Vagina (tissue), 2 donors: ENCODE measurements at places on chromosomes 5 and 9. TPM values are rescaled to one million over a fixed set of nuclear protein-coding genes. Genes with fewer than 3 reads are reported as not detected.

The LCN15 gene
- not detected for total RNA-seq

The CFAP90 gene
- 2.5 TPM for total RNA-seq

The CDKN2A gene
- total RNA-seq, result 25.8 TPM

- DNase-seq, result no peak
- no peaks in the 10 kb centered on the region for H3K4me1 ChIP-seq
- no peaks in the 10 kb centered on the region for H3K27me3 ChIP-seq
- H3K27ac ChIP-seq, result no peak overlapping the region
Observed at GRCh38 chr5:148455185-148455584, 71.4 kb downstream of the FBXO38 start.

DNA sequence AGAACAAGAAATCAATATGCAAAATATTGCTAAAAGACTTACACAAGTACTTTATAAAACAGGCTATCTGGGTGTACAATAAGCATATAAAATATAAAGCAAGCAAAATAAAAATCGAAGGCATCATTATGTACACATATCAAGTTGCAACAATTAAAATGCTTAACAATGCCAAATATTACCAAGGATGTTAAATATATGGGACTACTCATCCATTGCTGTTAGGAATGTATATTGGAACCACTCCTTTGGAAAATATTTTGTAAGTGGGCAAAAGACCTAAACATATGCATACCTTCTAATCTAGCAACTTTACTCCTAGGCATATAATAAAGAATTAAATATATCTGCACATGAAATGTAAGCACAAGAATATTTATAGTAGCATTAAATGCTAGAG, 632.6 kb upstream of the COX7C start:
- no peak overlapping the region for H3K27ac ChIP-seq
- H3K27me3 ChIP-seq, result no peaks in the 10 kb centered on the region
- no peak for DNase-seq
- no peak overlapping the region for H3K4me3 ChIP-seq

The C5orf58 gene
- total RNA-seq, result not detected

The ADRB2 gene
- 43.2 TPM for total RNA-seq

DNA sequence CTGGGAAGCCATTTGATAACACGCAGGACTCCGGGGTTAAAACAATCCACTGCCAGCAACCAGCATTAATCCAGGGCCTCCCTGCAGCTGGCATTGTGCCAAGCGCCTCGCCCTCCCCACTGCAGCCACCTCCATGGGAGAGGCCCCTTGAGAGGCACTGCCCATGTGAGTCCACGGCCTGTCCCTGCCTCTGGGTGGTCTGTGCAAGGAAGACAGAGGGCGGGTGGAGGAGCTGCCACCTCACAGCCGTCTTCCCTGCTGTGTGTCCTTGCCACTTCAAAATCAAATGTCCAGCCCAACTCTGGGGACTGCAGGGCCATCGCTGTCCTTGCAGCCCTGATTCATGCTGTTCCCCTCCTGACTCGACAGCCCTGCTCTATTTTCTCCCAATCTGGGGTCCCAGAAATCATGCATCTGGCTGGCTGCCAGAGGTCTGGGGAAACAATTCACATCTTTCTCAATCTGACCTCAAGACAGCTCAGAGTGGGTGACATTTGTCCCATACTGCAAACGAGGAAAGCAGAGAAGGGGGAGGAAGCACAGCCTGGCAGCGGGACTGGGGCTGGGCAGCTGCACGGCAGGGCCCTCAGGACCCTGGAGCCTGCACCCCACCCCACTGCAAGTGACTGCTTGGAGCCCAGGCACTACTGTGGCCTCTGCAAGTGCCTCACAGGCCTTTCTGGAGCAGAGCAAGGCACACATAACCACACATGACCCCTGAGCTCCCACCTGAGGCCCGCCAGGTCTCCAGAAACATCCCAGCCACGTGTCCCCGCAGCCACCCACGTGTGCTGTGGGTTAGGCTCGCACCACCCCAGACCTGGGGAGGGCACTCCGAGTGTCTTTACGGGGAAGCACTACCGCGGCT, 15.7 kb downstream of the BRD3OS start:
- H3K4me3 ChIP-seq, result no peak overlapping the region
- H3K27me3 ChIP-seq, result no peaks in the 10 kb centered on the region
- DNase-seq, result no peak
- H3K4me1 ChIP-seq, result no peaks in the 10 kb centered on the region

The WDR31 gene
- 2.0 TPM for total RNA-seq

The FOXI1 gene
- not detected for total RNA-seq

DNA sequence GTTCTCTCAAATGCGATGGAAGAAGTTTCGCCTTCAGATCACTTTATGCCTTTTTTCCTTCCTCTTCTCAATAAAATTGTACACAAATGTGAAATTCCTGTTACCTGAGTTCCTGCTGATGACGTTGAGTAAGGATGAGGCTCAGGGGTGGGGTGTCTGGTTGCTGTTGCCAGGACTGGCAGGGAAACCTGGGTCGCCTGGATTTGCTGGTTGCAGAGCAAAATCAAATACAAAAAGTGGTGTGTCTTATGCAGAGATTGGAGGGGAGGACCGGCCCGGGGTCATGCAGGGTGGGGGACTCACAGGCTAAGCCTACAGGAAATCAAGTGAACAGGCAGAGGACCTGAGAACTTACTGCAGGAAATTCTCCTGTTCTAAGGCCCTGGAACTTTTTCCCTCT, 39.2 kb downstream of the ANXA2R start:
- peak overlapping the region; percentile 43 for H3K4me3 ChIP-seq
- no peaks in the 10 kb centered on the region for H3K27me3 ChIP-seq
- H3K27ac ChIP-seq, result no peak overlapping the region
- H3K4me1 ChIP-seq, result peaks cover 6% of the 10 kb centered on the region
- peak; percentile 42 for DNase-seq

GRCh38 chr9:93589688-93590087, 13.3 kb downstream of the PHF2 start:
- no peak overlapping the region for H3K27ac ChIP-seq
- no peaks in the 10 kb centered on the region for H3K27me3 ChIP-seq
- peaks cover 77% of the 10 kb centered on the region for H3K4me1 ChIP-seq

The TTF1 gene
- 4.9 TPM for total RNA-seq

DNA sequence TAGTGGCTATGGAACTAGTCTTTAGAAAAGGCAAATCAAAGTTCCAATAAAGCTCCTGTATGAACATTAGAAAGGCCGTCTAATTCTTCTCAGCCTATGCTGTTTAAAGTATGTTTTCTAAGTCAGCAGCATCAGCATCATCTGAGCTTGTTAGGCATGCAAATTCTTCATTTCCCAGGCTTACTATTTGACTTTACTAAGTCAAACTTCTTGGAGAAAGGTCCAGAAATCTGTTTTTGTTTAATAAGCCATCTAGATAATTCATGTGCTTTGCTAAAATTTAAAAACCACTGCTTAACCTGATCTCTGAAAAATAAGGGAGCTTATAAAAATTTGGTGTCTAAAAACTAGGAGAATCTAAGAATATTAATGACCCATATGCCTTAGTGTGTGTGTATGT, 200.2 kb upstream of the SGCD start:
- no peak overlapping the region for H3K4me3 ChIP-seq
- H3K27me3 ChIP-seq, result no peaks in the 10 kb centered on the region

The NFIL3 gene
- 132 TPM for total RNA-seq

DNA sequence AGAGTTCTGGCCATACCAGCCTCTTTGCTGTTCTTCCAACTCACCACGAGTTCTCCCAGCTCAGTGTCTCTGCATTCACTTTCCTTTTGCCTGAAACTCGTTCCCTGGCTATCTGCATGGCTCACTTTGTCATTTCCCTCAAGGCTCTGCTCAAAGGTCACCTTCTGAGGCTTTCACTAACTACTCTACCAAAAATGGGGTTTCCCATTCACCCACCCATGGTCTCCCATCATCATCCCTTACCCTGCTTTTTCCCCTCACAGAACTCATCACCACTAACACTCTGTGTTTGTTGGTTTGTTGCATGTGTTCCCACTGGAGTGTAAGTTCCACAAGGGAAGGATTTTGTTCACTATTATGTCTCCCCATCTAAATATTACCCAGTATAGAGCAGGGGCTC, 16.6 kb downstream of the PLGRKT start:
- H3K27me3 ChIP-seq, result no peaks in the 10 kb centered on the region
- H3K27ac ChIP-seq, result no peak overlapping the region
- H3K4me3 ChIP-seq, result no peak overlapping the region
- H3K36me3 ChIP-seq, result no peaks in the 10 kb centered on the region

The HMGXB3 gene
- total RNA-seq, result 38.3 TPM

The SIL1 gene
- 35.6 TPM for total RNA-seq

The TLR4 gene
- total RNA-seq, result 9.3 TPM

- no peaks in the 10 kb centered on the region for H3K27me3 ChIP-seq
- H3K4me1 ChIP-seq, result peaks cover 40% of the 10 kb centered on the region
- H3K27ac ChIP-seq, result no peak overlapping the region
- no peaks in the 10 kb centered on the region for H3K36me3 ChIP-seq
- no peak for DNase-seq
- no peak overlapping the region for H3K4me3 ChIP-seq
Observed at GRCh38 chr9:96141666-96142065, 160.3 kb downstream of the HSD17B3 start.

The SLC31A1 gene
- 9.3 TPM for total RNA-seq

- no peaks in the 10 kb centered on the region for H3K4me1 ChIP-seq
- no peaks in the 10 kb centered on the region for H3K27me3 ChIP-seq
- no peak overlapping the region for H3K27ac ChIP-seq
- no peak for DNase-seq
- no peak overlapping the region for H3K4me3 ChIP-seq
- no peaks in the 10 kb centered on the region for H3K36me3 ChIP-seq
Observed at GRCh38 chr5:93054424-93055163, 526.4 kb downstream of the NR2F1-AS1 start.

The ARSB gene
- total RNA-seq, result 12.3 TPM

The SIT1 gene
- total RNA-seq, result 2.5 TPM

DNA sequence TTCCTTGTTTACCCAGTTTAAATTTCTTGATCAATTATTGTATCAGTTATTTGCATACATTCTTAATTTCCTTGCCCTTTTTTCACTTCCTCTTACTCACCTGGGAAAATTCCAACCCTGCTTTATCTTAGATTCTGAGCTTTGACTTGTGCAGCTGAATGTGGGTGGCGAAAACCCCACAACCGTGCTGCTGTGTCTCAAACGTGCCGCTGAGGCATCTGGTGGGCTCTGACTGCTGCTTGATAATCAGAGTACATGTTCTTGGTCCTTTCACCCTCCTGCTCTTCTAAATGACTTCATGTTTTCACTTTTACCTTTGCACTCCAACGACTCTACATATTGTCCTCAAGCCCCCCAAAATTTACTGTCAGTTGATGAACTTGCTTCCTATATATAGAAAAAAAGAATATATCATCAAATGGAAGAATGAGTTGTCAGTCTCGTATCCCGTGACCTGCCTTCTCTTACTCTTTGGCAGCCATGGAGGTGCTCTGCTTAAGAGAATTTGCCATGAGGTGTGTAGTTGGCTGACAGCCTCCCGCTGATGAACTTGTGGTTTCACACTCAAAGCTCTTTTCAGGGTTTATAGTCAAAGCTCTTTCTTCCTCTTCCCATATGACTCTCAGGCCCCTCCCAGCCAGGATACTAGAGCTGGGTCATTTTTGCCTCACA, 14.0 kb upstream of the JAK2 start:
- no peak overlapping the region for H3K4me3 ChIP-seq
- no peaks in the 10 kb centered on the region for H3K36me3 ChIP-seq
- H3K4me1 ChIP-seq, result no peaks in the 10 kb centered on the region
- no peaks in the 10 kb centered on the region for H3K27me3 ChIP-seq
- no peak for DNase-seq
- no peak overlapping the region for H3K27ac ChIP-seq
